ENCODE measurements at places on chromosomes 12 and 14. TPM values are rescaled to one million over a fixed set of nuclear protein-coding genes. Genes with fewer than 3 reads are reported as not detected.
A peak's percentile ranks its signal among the peaks of the same experiment; 100 is the strongest.

Gene JDP2
- total RNA-seq = 15.5 TPM

Gene SLC7A7
- total RNA-seq = 13.6 TPM

Gene SYNDIG1L
- not detected for total RNA-seq

Gene DEPDC4
- total RNA-seq = 1.1 TPM

Gene HOXC9
- total RNA-seq = 0.76 TPM

Gene SERPINA12
- total RNA-seq = not detected

DNA sequence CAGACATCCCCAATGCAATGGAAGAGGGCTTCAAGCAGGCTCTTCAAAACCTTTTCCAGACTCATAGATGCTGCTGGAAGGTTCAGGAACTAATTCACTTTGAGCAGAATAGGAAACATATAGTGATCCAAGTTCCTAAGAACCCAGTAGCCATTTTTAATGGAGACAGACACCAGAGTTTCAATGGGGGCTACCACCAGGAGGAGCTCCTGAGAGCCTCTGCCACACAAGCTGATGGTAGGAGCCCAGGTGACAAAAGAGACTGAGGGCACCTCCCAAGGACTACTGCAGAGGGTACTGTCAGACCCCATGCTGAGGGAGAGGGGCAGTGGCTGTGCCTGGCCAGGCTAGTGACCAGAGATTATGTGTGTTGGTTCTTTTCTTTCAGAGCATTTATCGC lies 45.9 kb downstream of the IFNG start:
- peak; percentile 39 for DNase-seq

- no peak for DNase-seq
Measured at GRCh38 chr14:61396279-61396678, 74.9 kb downstream of the PRKCH start.

- DNase-seq = no peak
Measured at GRCh38 chr12:49524660-49525324, 14.0 kb upstream of the KCNH3 start.

- DNase-seq = no peak
Measured at GRCh38 chr12:1500095-1500801, 94.1 kb downstream of the FBXL14 start.

- DNase-seq = no peak
Measured at GRCh38 chr12:113724794-113725556, 241.2 kb downstream of the RBM19 start.

GRCh38 chr14:97336816-97337215 lies 539.6 kb downstream of the VRK1 start:
- no peak for DNase-seq

- DNase-seq = peak; percentile 72
Measured at GRCh38 chr12:66693901-66694513, 15.1 kb upstream of the GRIP1 start.

- no peak for DNase-seq
Measured at GRCh38 chr12:68863109-68863770, 55.3 kb downstream of the MDM2 start.

GRCh38 chr12:43226151-43226550 lies 325.9 kb downstream of the ADAMTS20 start:
- DNase-seq = no peak

GRCh38 chr14:105999361-106000028 lies 473.1 kb downstream of the TMEM121 start:
- DNase-seq = peak; percentile 29

- DNase-seq = no peak
Measured at GRCh38 chr14:78664841-78665240, 494.7 kb downstream of the NRXN3 start.

GRCh38 chr12:27179400-27180214 lies 64.5 kb upstream of the STK38L start:
- DNase-seq = peak; percentile 37
